Tibial artery (tissue), 4 donors: ENCODE measurements at places on chromosomes 1 and 21.

GRCh38 chr21:41777951-41778815 is 11.3 kb upstream of the RIPK4 start:
- H3K27ac ChIP-seq, result peak overlapping the region; percentile 75
- H3K4me3 ChIP-seq, result peak overlapping the region; percentile 34
- peaks cover 14% of the 10 kb centered on the region for H3K27me3 ChIP-seq
- no peaks in the 10 kb centered on the region for H3K36me3 ChIP-seq
- DNase-seq, result peak; percentile 96

DNA sequence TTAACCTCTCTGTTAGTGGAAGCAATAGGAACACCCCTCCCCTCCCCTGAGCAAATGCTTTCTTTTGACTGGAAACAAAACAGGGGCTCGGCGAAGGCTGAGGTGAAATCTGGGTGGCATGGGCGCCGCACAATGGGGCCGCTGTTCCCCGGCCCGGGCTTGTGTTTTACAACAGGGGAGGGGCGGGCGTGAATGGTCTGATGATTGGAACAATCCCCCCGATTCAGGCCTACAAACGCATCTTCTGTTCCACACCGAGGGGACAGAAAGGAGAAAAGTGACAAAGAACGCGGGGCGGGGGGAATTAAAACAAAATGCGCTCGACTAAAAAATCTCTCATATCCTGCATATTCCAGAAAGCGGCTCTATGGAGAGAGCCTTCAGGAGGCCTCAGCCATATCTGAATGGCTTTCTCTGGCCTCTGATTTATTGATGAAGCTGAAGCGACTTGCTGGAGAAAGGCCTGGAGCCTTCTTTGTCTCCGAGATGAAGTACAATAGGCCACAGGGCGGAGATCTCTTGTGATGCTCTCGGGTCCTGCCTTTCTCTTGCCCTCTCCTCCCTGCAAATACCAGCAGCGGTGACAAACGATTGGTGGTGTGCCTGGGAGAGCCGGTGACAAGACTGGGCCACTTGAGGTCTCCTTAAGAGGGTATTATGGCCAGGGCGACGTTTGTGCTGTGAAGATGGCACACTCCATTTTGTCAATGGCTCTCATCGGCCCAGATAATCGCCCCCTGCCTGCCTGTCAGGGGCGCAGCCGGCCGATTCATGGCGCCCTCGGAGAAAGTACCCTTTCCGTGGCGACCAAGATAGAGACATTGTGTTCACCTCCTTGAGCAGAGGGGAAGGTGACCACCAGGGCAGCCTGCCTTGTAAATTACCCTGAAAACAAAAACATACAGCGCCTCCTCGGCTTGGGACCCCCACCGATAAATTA is 47.1 kb upstream of the OLIG2 start:
- H3K27me3 ChIP-seq, result peaks cover 9% of the 10 kb centered on the region
- no peak for DNase-seq
- no peaks in the 10 kb centered on the region for H3K4me1 ChIP-seq
- no peaks in the 10 kb centered on the region for H3K36me3 ChIP-seq
- no peak overlapping the region for H3K4me3 ChIP-seq
- no peak overlapping the region for H3K27ac ChIP-seq

DNA sequence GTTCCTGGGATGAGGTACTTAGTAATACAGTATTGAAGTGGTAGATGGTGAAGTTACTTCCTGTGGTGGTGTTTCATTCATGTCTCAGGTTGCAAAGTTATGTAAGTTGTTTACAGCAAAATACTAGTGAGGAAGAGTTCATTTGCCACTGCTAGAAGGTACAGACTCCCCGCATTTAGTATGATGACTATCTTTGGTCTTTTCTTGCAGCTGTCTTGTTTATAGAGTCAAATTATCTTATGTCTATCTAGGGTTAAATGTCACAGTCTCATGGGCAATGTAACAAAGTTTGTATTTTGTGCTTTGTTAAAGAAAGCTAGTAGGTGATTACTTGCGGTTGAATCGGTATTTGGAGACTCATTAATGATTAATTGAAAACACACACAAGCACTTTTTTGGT is 50.2 kb downstream of the LRRC8D start:
- H3K4me3 ChIP-seq, result no peak overlapping the region
- no peaks in the 10 kb centered on the region for H3K4me1 ChIP-seq
- no peaks in the 10 kb centered on the region for H3K27me3 ChIP-seq
- no peak for DNase-seq
- H3K27ac ChIP-seq, result no peak overlapping the region
- no peaks in the 10 kb centered on the region for H3K36me3 ChIP-seq

- no peaks in the 10 kb centered on the region for H3K27me3 ChIP-seq
- H3K27ac ChIP-seq, result peak overlapping the region; percentile 52
Observed at GRCh38 chr1:28437264-28437923, 67.9 kb downstream of the PHACTR4 start.

DNA sequence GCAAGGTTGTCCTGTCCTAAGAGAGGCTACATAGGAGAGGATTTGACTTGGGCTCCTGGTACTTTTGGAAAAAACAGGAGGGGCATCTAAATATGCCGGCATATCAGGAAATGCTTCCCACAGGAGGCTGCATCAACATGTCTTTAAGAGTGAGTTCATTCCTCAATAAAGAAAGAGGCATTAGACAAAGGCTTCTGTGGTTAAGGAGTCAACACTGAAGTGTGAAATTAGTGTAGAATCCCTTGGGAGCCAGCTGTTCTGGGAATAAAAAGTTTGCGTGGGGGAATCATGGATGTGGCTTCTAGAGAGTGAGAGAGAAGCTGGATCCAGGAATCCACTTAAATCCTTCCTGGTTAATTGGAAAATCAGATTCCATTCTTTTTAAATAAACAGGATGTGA is 69.5 kb downstream of the DNM3 start:
- H3K4me3 ChIP-seq, result no peak overlapping the region
- H3K4me1 ChIP-seq, result peaks cover 4% of the 10 kb centered on the region
- no peaks in the 10 kb centered on the region for H3K27me3 ChIP-seq
- H3K36me3 ChIP-seq, result no peaks in the 10 kb centered on the region
